ENCODE measurements at places on chromosomes 5 and 9.

GRCh38 chr9:73839471-73839870, 657.7 kb upstream of the RORB start:
- no peak for DNase-seq

- DNase-seq, result no peak
Observed at GRCh38 chr5:3833566-3833965, 237.9 kb downstream of the IRX1 start.

GRCh38 chr5:125746917-125747316, 676.3 kb upstream of the GRAMD2B start:
- DNase-seq, result no peak

GRCh38 chr5:39020458-39020857, 53.7 kb downstream of the RICTOR start:
- DNase-seq, result no peak

DNA sequence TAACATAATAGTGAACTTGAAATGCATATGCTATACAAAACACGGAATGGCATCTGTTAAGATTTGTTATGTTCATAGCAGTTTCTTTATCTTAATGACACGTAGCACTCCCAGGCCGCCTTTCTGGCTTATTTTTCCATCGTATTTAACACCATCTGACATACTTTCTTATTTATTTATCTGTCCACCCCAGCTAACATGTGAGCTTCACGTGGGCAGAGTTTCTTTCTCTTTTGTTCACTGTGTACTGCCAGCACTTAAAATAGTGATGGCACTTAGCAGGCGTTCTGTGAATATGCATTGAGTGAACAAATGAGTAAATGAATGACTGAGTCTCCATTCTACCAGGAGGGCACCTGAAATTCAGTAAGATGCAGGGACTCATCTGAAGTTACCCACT, 29.4 kb upstream of the SYNPO start:
- no peak for DNase-seq

GRCh38 chr5:159049844-159050315, 49.8 kb downstream of the EBF1 start:
- DNase-seq, result no peak

GRCh38 chr5:78215565-78215964, 78.9 kb downstream of the AP3B1 start:
- DNase-seq, result no peak

GRCh38 chr9:109203761-109204360, 36.8 kb upstream of the FRRS1L start:
- no peak for DNase-seq

DNA sequence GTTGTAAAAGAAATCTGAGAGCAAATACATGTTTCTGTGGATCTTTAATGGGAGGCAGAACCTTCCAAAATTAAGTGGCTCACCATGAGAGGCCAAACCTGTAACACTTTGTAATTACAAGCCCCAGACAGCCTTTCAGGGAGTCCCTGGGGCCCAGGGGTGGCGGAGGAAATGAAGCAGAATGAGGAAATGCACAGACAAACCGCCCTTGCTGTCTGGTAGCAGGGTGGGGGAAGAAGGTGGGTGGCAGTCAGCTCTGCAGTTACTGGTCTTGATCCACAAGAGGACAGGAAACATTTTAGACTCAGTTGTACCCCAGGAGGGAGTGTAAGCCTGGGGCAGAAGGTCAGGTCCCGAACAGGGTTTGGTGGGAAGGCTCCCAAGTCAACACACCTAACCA, 6.5 kb downstream of the ARL14EPL start:
- no peak for DNase-seq

GRCh38 chr5:44178414-44178813, 210.8 kb downstream of the FGF10 start:
- no peak for DNase-seq

DNA sequence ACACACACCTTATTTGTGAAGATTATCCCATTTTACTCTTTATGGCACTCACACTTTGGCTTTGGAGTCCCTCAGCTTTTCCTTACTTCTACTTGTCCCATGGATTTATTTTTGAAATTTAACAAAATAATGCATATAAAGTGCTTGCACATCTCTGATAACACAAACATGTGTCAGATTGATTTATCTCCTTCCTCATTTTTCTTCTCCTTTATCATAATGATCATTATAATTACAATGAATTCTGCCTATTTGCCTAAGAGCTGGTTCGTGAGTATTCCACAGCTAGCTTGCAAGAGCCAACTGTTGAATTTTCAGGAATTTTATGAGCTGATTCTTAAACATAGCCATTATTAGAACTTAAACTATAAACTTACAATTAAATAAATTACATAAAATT, 347.7 kb downstream of the CHSY3 start:
- no peak for DNase-seq

- no peak for DNase-seq
Observed at GRCh38 chr5:133456933-133457402, 155.4 kb downstream of the FSTL4 start.

DNA sequence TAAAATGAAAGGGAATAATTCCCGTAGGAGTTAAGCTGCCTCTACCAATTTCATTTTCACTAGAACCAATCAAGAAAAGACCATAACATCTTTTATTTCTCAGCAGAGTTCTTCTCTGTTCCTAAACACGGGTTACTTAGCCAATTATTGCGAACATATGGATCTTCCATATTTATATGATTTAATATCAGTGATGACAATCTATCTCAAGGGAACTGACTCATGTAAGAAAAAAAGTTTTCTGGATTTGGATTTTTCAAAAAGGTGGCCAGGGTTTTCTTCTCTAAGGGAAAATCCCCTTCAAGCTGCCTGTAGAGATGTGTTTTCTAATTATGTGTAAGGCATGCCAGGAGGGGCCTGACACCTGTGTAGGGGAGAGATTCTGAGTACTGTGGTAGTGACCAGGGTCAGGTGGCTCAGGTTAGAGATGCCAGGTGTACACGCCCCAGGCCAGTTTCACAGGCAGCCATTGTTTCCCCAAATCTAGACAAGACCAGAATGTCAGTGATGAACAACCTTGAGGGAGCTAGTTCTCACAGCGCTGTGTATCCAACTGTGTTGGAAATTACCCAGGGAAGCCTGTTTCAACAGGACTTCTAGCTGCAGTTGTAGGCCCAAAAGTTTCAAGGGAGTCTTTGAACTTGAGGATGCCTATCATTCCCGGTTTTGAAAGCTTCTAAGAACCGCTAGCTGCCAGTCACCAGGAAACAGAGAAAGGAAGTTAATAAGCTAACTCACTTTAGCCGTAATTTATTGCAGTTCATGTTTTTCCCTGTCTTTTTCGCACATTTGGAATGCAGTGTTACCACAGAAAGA, 572.5 kb upstream of the RGMB start:
- no peak for DNase-seq
